ENCODE measurements at places on chromosomes 2 and 18.

DNA sequence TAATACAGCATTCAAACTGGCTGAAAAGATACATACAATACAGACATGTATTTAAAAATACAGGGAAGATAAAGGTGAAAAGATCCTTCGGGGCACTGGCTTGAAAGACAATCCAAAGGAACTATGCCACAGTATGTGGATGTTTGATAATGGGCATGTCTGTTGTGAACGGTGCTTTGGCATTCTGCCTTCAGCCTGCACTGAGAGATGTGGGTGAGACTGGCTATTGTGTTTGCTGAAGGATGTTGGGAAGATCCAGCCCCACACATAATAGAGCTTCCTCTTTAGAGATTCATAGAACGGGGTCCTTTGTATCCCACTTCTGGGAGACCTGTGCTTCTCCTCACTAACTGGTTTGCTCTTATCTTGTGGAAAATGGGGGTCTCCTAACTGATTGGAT, 65.1 kb upstream of the CXCR4 start:
- DNase-seq = no peak

DNA sequence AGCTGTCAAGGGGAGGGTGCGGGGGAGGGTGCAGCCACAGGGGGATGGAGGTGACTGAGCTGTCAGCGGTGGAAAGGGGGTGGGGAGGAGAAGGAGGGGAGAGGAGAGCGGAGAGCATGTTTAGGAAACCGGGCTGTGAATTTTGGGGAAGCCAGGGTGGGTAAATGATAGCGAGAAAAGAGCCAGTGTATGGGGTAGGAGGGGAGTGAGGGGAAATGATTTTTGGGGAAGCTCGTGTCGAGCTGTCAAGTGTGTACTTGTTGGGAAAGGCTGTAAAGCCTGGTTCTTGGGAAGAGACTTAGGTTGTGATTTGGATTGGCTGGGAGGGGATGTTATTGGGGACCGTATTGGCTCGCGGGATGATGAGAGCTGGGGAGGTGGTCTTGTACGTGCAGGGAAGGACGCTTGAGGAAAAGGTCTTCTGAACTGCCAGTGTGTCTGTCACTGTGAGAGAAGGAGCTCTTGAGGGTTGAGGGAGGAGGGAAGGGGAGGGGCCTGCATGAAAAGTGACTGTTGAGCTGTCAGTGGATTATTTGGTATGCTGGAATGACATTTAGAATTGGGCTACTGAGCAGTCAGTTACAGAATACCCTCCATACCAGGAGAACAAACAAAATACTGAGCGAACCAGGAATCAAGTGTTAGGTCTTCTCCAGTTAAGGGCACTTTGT, 1.0 kb downstream of the UBR3 start:
- peak; percentile 20 for DNase-seq

DNA sequence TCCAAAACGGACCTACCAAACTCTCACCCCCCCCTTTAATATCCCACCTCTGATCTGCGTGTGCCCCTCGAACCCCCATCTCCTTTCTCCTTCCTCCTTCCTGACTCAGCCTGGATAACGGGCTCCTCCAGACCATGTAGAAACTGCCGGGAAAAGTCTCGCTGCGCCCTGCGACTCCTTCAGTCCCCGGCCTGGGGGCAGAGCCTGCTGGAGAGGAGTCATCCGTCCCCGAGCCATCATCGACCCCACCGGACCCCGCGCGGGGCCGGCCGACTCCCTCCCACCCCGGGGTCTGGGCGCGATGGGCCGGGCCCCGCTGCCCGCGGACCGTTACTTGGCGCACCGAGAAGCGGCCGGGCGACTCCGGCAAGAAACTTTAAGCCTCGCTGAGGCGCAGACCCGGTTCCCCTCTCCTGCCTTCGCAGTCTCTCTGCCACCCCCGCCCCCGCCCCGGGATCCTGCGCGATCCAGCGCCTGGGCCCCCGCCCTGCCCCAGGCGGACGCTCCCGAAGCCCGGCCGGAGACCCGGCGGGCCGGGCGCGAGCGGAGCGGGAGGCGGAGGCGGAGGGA, 3.4 kb downstream of the ZEB2 start:
- DNase-seq = no peak

DNA sequence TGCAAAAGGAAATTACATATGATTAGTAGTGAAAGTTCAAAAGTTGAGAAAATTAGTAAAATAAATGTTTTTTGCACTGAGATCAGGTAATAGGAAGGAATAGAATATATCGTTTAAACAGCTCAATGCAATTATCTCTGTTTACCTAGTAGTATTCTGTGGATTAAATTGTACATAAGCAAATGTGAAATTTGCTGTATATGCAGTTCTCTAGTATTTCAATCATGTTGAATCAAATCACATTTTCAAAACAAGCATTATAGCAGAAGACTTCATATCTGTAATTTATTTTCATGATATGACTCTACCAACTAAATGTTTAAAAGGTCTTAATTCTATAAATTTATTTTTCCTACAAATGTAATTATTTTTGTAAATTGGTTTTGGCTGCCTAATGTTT, 31.6 kb downstream of the ITPRID2 start:
- no peak for DNase-seq

GRCh38 chr2:112593736-112594135, 9.3 kb downstream of the CHCHD5 start:
- peak; percentile 35 for DNase-seq

GRCh38 chr2:160522951-160523710, 29.5 kb upstream of the RBMS1 start:
- no peak for DNase-seq

- no peak for DNase-seq
Measured at GRCh38 chr18:54975598-54975997, 16.3 kb upstream of the CCDC68 start.
